Fibroblast of lung (primary cell): ENCODE measurements at places on chromosomes 13 and 19. TPM values are rescaled to one million over a fixed set of nuclear protein-coding genes. Genes with fewer than 3 reads are reported as not detected.

DNA sequence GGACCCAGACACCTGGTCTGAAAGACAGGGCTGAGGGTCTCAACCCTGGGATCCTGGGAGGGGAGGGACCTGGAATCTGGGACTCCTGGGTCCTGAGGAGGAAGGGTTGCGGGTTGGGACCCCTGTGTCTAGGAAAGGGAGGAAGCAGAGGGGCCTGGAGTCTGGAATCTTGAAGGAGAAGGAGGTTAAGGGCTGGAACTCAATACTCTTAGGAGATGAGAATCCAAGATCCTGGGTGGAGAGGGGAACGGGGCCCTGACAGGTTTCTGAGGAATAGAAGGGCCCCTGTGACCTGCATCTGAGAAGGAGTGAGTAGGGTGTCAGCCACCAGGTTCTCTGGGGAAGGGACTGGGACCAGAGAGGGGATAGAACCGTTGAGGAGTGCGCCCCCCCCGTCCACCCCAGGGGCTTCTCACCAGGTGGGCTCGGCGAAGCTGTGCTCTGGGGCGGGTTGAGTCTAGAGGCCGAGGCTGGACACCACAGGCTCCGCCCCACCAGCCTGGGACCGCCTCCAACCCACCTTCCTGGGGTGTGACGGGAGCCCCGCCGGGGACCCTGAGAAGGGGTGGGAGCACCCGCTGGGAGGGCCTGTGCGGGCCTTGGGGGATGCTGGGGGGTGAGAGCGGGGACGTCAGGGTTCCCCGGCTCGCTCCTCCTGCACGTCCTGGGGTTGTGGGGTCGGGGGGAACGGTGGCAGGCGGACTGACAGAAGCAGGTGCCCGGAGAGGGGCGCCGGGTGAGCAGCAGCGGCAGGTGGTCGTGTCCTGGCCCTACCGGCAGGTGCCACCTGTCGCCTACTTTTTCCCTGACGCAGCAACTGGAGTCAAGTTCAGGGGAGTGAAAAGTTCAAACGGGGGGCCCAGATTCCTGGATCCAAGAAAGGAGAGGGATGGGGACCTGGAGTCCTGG, at the start of gene MAMSTR:
MAMSTR (minus strand) TSS at position 463 of the 909 bp plus-strand sequence. CDS start 694 bp downstream, outside the sequence.
- peaks cover 6% of the 10 kb centered on the region for H3K4me1 ChIP-seq
- peak within 1 kb of the TSS; percentile 88 for H3K27ac ChIP-seq
- no peaks in the 10 kb centered on the region for H3K27me3 ChIP-seq
- DNase-seq = no peak

SKA3 gene
- 6.1 and 10.3 TPM in 2 replicates for total RNA-seq

DNA sequence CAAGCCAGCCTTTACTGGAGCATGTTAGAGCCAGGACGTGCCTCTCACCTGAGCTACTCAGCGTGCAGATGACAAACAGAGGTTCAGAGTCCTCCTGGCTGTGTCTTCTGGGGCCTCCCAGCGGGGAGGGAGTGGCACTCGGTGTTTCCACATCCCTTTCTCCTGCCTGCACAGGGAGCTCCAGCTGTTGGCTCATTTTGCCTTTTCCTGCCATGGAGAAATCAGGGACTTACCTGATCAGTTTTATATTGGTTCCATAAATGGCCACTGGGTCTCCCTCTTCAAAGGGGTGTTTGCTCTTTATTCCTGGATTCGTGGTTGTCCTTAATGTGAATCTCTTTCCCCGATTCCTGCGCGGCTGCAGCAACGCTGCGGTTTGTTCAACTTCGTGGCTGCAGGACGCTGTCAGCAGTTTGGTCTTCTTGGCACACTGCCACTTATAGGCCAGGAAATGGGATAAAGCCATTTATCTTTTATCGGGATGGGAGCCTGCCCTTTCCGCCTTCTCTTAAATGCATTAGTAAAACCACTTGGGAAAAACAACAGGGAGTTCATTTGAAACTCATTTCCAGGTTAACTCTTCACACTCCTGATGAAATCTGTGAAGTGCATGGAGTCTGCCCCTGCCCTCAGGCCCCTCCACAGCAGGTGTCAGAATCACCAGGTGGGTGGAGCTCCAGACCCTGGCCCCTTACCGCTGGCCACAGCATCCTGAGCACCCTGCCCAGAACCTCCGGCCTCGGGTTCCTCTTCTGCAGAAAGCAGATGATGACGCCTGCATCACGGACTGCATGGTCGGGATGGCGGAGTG, 39.8 kb upstream of the MCF2L start:
- peaks cover 18% of the 10 kb centered on the region for H3K27me3 ChIP-seq
- H3K27ac ChIP-seq = no peak overlapping the region
- no peaks in the 10 kb centered on the region for H3K36me3 ChIP-seq
- DNase-seq = peak; percentile 62
- H3K4me1 ChIP-seq = peaks cover 5% of the 10 kb centered on the region

DNA sequence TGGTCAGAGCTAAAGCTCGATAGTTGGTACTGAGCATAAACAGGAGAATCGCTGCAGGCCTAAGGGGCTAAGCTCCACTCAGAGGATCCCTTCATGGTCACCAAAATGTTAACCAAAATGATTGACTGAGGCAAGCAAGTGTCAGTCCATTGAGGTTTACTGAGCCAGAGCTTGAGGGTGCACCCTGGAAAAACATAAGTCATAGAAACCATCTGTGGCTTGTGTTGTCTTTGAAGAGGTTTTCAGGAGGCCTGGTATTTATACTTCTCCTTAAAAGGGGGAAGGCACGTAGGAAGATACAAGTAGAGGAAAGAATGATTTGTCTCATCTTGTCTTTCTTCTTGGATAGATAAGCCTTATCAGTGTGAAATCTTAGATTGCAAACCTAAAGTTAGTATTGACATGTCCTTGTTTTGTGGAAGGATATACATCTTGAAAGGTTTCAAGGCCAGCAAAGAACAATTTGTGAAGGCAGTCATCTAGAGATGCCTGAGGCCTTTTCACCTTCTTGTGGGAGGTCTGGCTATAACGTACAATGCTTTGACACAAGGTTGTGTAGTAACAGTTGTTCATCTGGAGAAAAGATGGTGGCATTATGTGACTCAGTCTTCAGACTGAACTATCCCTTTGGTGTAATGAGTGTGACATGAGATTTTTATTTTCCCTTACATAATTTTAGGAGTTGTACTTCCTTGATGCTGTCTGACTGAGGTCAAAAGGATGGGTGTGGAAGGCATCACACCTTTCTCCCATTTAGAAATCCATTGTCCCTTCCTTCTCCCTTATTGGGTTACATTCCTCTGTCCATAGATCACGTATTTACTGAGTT, 14.7 kb upstream of the CEACAM6 start:
- no peak overlapping the region for H3K4me3 ChIP-seq
- H3K27ac ChIP-seq = no peak overlapping the region
- H3K36me3 ChIP-seq = no peaks in the 10 kb centered on the region
- H3K4me1 ChIP-seq = no peaks in the 10 kb centered on the region

GRCh38 chr13:24688950-24689349, 8.7 kb downstream of the ATP12A start:
- no peaks in the 10 kb centered on the region for H3K4me1 ChIP-seq
- no peak for DNase-seq
- H3K36me3 ChIP-seq = no peaks in the 10 kb centered on the region
- no peak overlapping the region for H3K4me3 ChIP-seq
- no peak overlapping the region for H3K27ac ChIP-seq
- no peaks in the 10 kb centered on the region for H3K27me3 ChIP-seq
